Activated CD8-positive, alpha-beta T cell treated with anti-CD3 and anti-CD28 coated beads for 36 hours (primary cell): ENCODE measurements at places on chromosomes 3 and 15.

GRCh38 chr3:156120528-156121251 is at the start of gene KCNAB1:
Gene KCNAB1 (plus strand): TSS chr3:156120578.
- no peak for DNase-seq

DNA sequence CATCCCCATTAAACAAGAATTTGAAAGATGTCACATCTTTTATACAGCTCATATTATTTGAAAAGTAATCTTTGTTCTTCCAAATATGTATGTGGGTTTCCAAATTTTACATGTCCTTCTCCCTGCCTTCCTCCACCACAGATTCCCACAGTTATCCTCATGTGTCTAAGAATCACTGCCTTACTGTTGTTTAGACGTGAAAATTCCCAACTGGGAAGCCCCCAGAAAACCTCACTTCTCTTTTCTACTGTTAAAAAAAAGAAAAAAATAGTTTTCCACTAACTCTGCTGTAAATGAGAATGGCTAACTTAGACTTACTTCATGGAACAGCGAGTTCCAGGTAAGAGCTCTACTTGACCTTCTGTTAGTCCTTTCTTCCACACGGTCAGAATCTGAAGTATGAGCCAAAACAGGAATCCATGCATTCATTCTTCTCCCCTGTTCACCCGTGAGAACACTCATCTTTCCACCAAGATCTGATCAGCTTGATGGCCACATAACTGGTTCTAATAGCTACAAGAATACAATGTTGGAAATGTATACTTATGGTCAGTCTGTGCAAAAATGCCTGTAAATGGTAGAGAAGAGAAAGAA is 17.9 kb upstream of the CSTA start:
- DNase-seq = no peak

- peak; percentile 49 for DNase-seq
Measured at GRCh38 chr3:106228271-106228670, 359.5 kb upstream of the CBLB start.

GRCh38 chr15:61467823-61468222 is 238.7 kb upstream of the RORA start:
- DNase-seq = no peak

DNA sequence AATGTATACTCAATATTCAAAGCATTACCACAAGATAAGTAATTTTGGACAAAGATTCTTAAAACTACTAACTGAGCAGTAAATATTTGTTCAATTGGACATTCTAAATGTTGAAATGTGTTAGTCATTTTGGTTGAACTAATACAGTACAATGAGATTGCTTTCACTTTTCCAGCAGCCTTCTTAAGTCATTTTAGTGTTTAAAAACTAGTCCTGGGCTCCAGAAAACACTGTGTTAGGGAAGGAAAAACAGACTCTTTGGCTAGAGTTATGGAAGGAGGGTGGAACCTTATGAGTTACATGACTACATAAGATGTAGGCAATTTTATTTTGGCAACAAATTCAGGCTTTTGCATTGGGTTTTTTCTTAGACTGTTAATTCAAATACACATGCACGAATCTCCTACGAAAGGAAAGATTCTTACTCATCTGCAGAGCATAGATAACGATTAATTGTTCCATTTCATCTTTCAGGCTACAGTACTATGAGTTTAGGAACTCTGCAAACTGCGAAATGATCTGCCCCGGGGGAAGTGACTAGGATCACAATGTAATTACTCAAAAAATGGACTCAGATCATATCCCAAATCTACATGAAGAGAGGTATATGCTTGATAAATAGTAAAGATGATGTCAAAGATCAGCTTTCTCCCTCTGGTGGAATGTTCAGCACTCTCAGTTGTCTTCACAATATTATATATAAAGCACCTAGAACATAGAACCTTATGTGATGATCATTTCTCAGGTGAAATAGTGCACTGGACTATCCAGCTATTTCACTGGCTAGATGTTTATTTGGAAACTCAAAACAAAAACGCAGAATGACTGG is 492.8 kb upstream of the MDFIC2 start:
- no peak for DNase-seq

DNA sequence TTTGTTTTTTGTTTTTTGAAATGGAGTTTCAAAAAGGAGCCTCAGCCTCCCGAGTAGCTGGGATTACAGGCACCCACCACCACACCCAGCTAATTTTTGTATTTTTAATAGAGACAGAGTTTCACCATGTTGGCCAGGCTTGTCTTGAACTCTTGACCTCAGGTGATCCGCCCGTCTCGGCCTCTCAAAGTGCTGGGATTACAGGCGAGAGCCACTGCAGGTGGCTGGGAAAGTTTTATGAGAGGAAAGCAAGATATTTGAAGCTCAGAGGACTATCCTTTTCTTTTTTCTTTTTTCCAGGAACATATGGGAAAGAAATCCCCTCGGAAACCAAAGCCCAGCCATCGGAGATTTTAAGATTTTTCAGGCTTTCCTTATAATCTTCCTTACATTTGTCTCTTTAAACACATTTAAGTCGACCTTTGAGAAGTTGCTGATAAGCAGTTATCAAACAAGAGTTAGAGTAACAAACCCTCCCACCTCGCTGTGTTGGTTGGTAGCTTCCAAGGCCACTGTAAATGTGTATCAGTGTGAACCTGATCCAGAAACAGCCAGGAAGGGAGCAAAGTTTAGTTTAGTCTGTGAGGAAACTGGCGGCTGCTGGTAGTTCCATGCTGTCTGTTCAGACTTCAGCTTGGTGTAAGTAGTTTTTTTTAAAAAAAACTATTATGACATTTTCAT is 34.5 kb upstream of the MAP3K13 start:
- DNase-seq = no peak

GRCh38 chr3:105765308-105765639 is 103.5 kb downstream of the CBLB start:
- no peak for DNase-seq

- DNase-seq = no peak
Measured at GRCh38 chr15:63457379-63457778, 47.0 kb upstream of the USP3 start.

GRCh38 chr3:82942041-82942440 is 1180.6 kb upstream of the GBE1 start:
- no peak for DNase-seq

- DNase-seq = no peak
Measured at GRCh38 chr3:62601238-62602070, 228.1 kb upstream of the FEZF2 start.

DNA sequence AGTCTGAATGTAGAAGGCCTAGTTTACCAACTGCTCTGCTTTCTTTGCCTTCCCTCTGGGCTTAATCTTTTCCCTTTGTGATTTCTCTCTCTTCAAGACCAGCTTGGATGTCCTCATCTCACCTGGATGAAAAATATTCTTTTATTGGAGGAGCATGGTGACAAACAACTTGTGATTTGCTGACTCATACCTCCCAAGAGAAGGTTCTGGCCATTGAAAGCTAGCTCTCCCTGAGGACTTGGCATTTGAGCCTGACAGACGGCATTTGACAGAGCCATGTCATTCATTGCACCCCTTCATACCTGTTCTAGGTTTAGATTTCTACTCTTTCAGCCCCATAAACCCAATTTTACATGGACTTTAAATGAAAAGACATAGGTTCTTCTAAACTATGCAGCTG is 33.3 kb downstream of the ATG7 start:
- DNase-seq = no peak

DNA sequence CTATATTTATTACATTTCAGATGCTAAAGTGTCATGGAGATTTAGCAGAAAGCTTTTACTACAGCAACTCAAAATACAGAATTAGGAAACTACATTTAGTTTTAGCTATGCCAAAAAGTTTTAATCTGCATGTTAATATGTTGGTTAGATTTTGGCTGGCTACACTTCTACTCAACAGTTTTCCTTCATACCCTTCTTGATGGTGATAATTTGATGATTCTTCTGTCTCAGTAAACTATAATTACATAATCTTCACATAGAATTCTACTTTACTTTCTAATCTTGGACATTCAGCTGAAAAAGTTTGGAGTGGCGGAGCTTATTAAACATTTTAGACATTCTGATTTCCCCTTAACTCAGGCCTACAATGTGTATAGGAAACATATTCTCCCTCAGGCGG is 10.0 kb upstream of the UTS2B start:
- DNase-seq = no peak

GRCh38 chr3:24137958-24138875 is 193.1 kb downstream of the NR1D2 start:
- DNase-seq = no peak

GRCh38 chr15:98009169-98009568 is 48.7 kb downstream of the ARRDC4 start:
- DNase-seq = no peak

GRCh38 chr3:109921509-109921908 is 584.2 kb upstream of the DPPA4 start:
- no peak for DNase-seq

DNA sequence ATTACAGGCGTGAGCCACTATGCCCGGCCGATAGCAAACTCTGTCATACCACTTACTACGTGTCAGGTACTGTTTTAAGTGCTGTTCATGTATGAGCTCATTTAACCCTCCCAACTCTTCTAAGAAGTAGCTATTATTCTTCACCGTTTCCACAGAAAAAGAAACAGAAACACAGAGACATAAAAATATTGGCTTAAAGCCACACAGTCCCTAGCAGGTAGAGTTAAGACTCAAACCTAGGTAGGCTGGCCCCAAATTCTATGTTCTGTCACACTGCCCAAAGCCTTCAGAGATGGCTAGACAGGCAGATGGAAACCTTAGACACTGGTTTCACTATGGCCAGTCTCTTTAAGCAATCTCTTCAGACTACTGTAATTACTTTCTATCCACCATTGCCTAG is 149.8 kb upstream of the KCNMB2 start:
- no peak for DNase-seq

DNA sequence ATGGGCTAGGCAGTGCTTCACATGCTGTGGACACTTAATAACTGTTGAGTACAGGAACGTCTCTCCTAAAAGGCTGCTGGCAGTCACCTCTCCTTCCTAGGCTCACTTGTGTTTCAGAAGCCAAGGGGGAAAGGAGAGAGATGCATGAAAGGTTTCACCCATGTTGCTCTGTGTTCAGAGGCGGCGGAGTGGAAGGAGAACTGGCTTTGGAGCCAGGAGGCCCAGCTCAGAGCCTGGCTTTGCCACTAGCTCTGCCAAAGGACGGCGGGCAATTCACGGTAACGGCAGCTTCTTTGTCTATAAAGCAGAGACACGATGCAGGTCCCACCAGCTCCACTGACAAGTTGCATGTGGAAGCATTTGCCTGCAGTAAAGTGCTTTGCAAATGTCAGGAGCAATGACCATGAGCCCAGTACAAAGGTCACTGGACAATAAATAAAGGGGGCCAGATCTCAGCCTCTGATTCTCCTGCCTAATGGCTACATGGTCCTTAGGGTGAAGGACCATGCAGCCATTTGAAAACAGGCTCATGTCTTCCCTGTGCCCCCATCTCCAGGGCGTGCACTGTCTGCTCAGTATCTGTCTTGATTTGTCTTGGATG is 171.7 kb upstream of the TLE3 start:
- DNase-seq = no peak

DNA sequence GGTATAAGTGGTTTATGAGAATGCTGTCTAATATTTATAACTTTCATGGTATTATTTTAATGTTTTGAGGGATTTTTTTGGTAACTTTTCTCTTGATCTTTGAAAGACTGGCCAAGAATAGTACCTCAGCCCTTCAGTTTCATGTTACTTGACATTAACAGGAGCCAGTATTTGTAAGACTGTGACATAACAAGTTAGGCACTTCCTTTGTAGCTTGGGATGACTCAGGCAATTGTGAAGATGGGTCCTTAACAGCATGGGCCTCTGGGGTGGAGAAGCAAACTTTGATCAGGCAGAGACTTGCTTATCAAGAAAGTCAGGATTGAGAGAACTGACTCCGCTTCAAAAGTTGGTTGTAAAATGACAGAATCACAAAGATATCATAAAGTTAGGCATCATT is 9.5 kb downstream of the LRRC49 start:
- no peak for DNase-seq

DNA sequence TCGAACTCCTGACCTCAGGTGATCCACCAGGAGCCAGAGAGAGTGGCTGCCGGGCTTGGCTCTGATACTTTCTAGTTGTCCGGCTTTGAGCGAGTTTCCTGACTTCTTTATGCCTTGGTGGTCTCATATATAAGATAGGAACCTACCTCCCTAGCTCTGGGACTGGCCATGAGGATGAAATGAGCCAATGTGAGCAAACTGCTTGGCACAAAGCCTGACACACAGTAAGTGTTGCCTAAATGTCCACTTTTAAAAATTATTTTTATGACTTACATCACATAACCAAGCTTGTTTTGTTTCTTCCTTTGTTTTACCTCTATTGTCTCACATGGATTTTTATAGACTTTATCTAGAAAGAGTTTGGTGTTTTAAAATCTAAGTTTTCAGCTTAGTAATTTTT is 42.1 kb upstream of the CCDC174 start:
- DNase-seq = no peak

DNA sequence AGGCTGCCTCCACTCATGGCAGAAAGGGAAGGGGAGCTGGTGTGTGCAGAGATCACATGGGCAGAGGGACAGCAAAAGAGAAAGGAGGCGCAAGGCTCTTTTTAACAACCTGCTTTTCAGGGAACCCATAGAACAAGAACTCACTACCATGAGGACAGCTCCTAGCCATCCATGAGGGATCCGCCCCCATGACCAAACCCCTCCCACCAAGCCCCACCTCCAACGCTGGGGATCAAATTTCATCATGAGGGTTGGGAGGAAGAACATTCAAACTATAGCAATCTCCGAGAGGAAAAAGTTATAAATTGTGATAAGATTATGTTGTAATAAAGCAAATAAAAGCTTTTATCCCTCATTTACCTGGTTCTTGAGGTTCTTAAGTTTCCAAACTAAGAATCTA is 84.7 kb upstream of the LMCD1 start:
- peak; percentile 4 for DNase-seq

- no peak for DNase-seq
Measured at GRCh38 chr15:89855948-89856347, 37.8 kb downstream of the AP3S2 start.

GRCh38 chr15:28984421-28985315 is 98.9 kb downstream of the APBA2 start:
- DNase-seq = peak; percentile 52

GRCh38 chr15:78327466-78327865 is 12.7 kb upstream of the CRABP1 start:
- DNase-seq = no peak
